ENCODE measurements at places on chromosomes 4 and X.

DNA sequence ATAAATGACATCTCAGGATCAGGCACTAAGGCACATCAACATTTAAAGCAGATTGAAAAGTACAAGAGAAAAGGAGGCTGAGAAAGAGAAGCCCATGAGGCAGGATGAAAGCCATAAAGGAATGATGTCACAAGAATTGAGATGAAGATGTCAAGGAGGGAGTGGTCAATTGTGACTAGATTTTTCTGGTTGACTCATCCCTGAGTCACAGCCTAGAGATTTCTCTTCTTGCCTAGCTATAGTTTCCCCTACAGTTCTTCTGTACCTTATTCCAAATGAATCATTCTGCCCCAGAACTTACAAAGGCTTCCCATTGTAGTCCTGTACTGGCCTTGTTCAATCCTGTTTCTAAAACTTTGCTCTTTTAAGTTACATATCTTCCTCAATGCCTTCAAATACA is 3.4 kb upstream of the USP53 start:
- DNase-seq: no peak

- no peak for DNase-seq
Measured at GRCh38 chrX:25034889-25035288, 19.1 kb upstream of the ARX start.

DNA sequence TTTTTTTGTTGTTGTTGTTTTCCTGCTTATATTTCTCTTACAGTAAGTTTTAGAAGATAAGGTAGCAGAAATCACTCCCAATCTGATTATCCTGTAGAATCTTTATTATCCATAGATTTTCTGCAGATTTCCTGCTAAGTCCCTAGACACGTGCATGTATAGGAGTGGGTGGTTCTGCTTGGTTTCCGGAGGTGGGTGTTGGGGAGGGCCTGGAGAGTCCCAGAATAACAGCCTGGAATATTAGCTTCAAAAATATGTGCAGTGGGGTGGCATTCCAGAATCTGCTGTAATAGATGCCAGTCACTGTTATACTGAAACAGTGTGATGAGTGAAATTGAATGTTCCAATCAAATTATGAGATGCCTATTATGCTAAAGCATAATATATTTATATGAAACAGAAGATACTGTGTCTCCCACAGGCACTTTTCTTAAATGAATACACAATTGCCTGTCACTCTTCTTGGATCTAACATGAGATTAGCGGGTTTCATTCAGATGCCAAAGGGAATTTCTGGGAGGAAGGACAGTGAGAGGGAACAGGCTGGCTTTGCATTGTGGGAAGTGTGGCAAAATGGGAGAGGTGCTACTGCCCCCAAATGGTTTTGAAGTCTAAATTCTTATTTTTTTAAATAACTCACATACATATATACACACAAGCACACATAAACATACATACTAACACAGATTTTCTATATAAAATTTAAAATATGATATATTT is 37.6 kb downstream of the C4orf50 start:
- peak; percentile 22 for DNase-seq

DNA sequence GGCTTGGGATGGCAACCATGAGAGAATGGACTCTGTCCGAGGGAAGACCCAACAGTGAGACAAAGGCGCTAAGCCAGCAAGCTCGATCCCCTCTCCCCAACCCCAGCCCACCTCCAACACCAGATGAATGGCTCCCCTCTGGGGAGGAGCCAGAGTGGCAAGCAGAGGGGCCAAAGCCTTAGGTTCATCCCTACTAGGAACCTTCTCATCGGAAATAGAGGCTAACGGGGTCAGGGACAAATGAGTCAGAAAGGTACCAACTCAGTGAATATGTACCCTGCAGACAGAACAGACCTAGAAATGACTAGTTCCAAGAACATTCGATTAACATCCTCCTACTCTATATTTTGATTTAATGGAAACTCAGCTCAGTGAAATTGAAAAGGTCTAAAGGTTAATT is 73.9 kb downstream of the NSG1 start:
- DNase-seq: no peak

- no peak for DNase-seq
Measured at GRCh38 chr4:85784348-85784747, 309.4 kb downstream of the ARHGAP24 start.

DNA sequence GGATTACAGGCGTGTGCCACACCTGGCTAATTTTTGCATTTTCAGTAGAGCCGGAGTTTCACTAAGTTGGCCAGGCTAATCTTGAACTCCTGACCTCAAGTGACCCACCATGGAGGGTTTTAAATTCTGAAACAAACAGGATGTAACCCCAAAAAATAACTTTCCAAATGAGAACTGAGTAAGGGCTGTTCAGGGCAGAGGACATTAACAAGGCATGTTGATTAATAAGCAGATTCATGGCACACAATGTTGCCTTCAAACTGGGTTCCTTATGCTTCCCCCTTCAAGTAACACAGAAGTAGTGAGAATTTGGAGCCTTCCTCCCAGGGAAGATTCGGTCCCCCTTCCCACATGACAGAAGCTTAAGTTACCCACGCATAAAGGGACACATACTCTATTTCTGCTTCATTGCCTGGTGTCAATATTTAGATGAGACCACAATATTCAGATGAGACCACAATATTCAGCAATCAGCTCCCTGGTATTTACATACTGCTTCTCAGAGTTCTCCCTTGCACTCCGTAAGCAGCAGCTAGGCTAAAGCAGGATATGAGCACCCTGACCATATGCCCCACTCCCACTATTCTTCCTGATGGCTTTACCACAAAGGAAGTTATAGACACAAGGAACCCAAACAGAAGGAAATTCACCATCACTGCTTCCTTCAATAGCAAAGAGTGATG is 21.4 kb downstream of the GRSF1 start:
- no peak for DNase-seq

Data from hippocampal formation (tissue), 2 donors.